ENCODE measurements at places on chromosomes 6 and 20.

- no peak for DNase-seq
These were observed 8.5 kb upstream of the PSMG4 start for GRCh38 chr6:3250231-3250675.

DNA sequence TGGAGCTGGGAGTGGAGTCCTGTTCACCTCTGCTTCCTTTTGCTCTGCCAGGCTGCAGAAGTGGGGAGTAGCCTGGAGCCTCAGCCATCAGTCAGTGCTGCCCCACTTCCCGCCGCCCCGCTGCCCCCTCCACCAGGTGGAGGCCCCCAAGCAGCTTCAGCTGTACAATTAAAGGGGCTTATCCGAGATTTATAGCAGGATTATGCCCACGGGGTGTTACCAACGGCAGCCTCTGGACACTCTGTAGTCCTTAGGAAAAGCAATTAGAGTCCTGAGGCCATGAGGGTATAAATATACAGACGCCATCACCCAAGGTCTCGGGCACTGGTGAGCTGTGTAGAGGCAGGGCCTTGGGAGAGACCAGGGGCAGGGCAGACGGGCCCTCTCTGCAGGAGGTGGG, 55.4 kb downstream of the GRM4 start:
- DNase-seq: no peak

DNA sequence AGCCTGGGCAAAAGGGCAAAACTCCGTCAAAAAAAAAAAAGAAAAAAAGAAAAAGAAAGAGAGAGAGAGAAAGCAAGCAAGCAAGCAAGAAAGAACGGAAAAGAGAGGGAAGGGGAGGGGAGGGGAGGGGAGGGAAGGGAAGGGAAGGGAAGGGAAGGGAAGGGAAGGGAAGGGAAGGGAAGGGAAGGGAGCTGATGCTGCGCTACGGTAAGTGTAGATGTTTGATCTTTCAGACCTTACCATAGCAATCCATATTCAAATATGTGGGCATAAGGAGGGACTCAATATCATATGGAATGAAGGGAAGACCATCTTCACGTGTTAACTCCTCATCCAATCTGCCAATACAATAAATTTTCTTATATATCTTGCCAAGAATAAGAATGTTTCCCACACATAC, 11.9 kb downstream of the DPPA5 start:
- no peak for DNase-seq

- DNase-seq: no peak
These were observed 27.1 kb upstream of the HAO1 start for GRCh38 chr20:7967199-7967844.
